ENCODE measurements at places on chromosomes 12 and 14.

DNA sequence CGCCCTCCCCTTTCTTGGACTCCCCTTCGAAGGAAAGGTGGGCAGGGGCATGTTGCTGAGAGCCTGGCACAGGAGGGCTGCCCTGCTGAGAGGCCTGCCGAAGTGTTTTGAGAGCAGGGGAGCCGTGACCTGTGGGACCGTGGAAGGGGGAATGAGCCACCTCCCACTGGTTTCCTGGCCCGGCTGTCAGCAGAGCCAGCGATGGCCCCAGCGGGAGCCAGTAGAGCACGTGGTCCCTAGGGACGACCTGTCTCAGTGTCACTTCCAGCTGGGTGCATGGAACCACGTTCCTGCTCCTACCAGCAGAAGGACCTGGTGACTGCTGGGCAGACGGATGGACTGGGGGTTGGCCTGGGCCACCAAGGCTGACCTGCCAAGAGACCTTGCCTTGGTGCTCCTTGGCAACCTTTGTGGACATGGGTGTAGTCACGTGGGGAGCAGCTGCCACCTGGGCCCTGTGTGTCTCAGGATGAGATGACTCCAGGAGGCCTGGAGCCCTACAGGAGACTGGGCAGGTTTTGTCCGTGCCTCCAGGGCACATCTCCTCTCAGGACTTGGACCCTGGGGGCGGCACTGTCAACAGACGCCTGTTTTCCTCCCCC lies 34.6 kb downstream of the BEGAIN start:
- no peak for DNase-seq

DNA sequence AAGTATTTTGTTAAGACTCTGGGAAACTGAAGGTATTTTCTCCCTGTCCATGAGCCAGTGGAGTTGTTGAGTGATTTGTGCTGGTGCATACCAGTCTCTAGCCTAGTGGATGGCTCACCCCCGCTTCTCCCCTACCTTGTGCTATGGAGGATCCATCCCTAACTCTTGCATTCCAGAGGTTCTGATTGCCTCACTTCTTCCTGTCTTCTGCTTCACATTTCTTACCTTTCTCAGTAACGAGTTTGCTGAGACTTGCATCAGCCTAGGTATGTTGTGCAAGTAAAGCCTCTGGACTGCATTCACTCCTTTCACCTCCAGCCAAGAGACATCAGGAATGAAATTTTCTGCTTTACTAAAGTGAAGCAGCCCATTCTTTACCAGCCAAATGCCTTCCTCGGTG lies 391.6 kb downstream of the ZFP36L1 start:
- no peak for DNase-seq

- DNase-seq = peak; percentile 71
These were observed 21.9 kb upstream of the MAP1LC3B2 start for GRCh38 chr12:116537101-116537904.

GRCh38 chr12:5989621-5990020 lies 44.6 kb upstream of the ANO2 start:
- no peak for DNase-seq

DNA sequence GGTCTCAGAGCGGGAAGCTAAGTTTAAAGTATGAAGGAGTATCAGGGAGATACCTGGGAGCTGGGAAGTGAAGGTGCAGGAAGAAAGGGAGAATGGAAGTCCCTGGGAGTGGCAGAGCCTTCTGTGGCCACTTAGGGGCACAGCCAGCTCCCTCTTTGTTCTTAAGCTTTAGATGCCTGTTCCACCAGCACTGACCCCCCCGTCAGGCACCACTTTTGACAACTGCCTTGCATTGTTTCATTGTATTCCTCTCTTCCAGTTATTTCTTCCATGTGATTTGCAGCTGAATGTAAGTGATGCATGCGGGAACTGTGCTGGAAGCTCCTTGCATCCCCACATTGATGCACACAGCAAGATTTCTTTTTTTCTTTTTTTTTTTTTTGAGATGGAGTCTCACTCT lies 2.6 kb downstream of the GALNT16 start:
- no peak for DNase-seq

- no peak for DNase-seq
These were observed at the start of gene OR4K15 for GRCh38 chr14:19975291-19975690. OR4K15 (plus strand) TSS chr14:19975591; CDS start chr14:19975591, 0 bp downstream.

DNA sequence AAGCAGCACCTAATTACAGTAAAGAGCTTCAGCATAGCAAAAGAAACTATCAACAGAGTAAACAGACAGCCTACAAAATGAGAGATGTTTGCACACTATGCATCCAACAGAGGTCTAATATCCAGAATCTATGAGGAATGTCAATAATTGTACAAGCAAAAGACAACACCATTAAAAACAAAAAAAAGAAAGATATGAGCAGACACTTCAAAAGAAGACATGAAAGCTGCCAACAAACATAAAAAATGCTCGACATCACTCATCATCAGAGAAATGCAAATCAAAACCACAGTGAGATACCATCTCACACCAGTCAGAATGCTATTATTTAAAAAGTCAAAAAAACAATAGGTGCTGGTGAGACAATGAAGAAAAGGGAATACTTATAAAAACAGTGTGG lies 273.1 kb downstream of the TMTC2 start:
- DNase-seq = no peak

- no peak for DNase-seq
These were observed 50.7 kb upstream of the ATF7IP start for GRCh38 chr12:14314801-14315200.

DNA sequence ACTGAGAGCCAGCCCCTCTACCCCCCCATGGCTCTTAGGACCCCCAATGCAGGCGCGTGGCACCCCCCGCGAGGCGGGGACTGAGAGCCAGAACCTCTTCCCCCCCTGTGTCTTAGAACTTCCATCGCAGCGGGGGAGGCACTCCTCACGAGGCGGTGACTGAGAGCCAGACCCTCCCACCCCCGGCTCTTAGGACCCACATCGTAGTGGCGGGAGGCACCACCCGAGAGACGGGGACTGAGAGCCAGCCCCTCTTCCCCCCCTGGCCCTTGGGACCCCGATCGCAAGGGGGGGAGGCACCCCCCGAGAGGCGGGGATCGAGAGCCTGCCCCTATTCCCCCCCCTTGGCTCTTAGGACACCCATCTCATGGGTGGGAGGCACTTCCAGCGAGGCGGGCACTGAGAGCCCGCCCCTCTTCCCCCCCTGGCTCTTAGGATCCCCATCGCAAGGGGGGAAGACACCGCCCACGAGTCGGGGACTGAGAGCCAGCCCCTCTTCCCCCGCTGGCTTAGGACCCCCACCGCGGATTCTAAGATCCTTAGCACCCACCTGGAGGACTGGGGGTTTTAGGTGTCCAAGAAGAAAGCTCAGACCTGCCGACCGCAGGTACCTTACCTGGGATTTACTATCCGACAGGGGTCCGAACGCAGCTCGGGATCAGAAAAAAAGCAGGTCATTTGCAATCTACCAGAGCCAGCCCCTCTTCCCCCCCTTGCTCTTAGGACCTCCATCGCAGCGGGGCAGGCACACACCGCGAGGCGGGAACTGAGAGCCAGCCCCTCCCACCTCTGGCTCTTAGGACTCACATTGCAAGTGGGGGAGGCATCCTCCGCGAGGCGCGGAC lies 44.9 kb downstream of the DDX11 start:
- peak; percentile 68 for DNase-seq

DNA sequence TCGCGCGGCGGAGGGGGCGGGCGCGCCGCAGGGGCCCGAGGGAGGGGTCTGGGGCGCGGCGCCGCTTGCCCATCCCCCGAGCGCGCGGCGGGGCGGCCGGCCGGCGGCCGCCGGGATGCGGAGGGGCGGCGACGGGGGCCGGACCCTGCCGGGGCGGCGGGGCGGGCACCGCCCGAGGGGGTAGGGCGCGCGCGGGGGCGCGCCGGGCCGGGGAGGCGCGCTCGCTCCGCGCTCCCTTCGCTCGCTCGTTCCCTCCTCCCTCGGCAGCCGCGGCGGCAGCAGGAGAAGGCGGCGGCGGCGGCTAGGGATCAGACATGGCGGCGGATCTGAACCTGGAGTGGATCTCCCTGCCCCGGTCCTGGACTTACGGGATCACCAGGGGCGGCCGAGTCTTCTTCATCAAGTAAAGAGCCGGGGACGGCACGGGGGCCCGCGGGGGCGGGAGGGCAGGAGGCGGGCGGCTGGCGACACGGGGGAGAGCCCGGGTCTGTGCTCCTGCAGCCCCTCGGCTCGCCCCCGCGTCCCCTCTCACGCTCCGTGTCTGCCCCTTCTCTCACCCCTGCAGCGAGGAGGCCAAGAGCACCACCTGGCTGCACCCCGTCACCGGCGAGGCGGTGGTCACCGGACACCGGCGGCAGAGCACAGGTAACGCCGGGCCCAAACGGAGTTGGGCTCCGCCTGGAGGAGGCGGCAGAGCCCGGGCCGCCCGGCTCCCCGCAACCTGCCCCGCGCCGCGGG lies at the start of gene PLEKHA5:
Gene PLEKHA5, plus strand, starts transcription at position 248 of the 738 bp plus-strand sequence. Its CDS starts 67 bp downstream, at position 315.
- peak; percentile 89 for DNase-seq

DNA sequence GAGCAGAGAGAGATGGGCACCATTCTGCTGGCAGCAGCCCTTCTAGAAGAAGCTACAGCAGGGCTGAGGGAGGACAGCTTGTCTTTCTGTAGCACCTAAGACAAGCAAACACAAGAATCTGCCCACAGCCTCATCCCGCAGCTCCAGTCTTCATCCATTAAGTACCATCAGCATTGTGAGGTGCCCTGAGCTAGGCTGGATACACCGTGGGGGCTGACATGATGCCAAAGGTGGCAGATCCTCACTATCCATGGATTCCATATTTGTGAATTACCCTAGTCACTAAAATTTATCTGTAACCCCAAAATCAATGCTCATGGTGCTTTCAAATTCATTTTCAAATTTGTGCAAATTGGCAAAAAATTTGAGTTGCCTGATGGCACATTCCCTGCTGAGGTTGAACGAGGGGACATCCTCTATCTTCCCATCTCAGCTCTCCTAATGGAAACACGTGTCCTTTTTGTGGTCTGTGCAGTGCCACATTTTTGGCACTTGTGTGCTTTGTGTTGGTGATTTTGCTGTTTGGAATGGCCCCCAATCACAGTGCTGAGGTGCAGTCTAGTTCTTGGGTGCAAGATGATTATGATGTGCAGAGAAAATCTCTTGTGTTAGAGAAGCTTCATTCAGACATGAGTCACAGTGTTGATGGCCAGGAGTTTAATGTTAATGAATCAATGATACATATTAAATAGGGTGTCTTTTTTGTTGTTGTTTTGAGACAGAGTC lies 7.0 kb downstream of the PITPNM2 start:
- no peak for DNase-seq

GRCh38 chr12:65685514-65685913 lies 138.8 kb upstream of the HMGA2 start:
- DNase-seq = peak; percentile 60
